ENCODE measurements at places on chromosomes 3 and 15. TPM values are rescaled to one million over a fixed set of nuclear protein-coding genes. Genes with fewer than 3 reads are reported as not detected.

Gene PLSCR5
- not detected for total RNA-seq

Gene PLD1
- total RNA-seq: 16.8 TPM

DNA sequence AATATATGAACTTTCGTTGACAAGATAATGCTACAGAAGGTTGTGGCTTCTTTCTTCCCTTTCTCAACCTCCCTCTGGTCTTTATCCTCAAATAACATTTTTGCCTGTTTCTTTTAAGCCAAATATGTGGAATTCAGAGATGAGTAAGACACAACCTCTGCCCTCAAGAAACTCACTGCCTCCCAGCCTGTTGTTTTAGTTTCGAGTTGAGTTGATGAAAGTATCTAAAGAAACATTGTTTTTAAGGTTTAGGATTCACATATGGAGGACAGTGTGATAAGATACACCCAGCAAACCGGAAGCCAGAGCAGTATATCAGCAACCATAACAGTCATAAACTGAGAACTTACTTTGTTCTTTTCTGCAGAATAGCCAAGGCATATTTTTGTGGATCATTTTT lies 218.6 kb downstream of the THSD4 start:
- no peak for DNase-seq

DNA sequence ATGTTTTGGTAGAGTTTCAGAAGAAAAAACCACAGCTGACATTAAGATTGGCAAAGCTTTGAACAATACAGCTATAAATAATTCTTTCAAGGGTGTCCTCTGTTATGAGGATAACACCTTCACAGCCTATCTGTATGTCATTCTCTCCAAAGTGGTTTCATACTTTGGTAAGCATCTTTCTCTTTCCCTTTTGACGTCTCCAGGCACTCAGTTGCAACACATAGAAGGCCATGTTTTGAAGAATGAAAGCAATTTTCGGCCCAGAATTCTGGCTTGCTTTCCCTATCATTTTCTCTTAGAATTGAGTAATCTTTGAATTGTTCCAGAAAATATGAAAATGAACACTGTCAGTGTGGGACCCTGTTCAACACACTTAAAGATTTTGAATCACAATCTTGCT lies 200.0 kb upstream of the CBLB start:
- no peak for DNase-seq

DNA sequence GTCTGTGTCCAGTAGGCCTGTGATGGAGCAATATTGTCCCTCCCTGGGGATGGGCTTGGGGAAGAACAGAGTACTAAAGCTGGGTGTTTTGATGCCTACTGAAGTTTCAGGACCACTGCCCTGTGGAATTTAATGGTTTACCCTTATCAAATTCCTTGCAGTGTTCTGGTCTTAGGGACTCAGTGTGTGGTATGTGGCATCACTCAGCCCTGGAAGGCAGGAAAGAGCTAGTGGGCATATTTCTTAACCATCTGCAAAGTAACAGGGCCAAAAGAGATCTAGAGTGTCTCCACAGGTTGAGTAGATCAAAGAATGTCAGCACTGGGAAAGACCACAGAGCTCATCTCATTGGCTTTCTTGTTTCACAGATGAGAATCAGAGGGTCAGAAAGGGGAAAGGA lies 11.8 kb upstream of the SCN10A start:
- no peak for DNase-seq

DNA sequence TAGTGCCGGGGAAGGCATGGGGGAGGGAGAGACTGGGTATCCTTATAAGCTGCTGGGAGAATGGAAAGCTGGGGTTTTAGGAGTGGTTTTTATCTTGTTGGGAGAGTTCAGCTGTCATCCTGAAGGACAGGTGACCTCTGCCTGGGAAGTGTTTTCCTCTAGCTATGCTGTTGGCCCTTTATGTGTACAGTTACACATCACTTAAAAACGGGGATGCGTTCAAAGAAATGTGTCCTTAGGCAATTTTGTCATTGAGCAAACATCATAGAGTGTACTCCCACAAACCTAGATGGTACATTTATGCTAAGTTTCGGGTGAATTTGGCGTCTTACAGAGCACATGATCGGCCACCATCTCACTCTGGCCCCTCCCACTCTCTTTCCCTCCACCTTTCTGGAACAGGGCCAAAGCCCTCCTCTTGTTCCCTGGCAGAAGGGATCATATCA lies 164.3 kb upstream of the NUDT16 start:
- DNase-seq: no peak

GRCh38 chr15:78712797-78713515 lies 71.9 kb upstream of the CHRNB4 start:
- no peak for DNase-seq

Measured in cerebellum (tissue), 4 donors.